Fibroblast of mammary gland (primary cell): ENCODE measurements at places on chromosomes 2 and 18.

GRCh38 chr2:169395821-169396374 is 33.6 kb upstream of the LRP2 start:
- no peak for DNase-seq

DNA sequence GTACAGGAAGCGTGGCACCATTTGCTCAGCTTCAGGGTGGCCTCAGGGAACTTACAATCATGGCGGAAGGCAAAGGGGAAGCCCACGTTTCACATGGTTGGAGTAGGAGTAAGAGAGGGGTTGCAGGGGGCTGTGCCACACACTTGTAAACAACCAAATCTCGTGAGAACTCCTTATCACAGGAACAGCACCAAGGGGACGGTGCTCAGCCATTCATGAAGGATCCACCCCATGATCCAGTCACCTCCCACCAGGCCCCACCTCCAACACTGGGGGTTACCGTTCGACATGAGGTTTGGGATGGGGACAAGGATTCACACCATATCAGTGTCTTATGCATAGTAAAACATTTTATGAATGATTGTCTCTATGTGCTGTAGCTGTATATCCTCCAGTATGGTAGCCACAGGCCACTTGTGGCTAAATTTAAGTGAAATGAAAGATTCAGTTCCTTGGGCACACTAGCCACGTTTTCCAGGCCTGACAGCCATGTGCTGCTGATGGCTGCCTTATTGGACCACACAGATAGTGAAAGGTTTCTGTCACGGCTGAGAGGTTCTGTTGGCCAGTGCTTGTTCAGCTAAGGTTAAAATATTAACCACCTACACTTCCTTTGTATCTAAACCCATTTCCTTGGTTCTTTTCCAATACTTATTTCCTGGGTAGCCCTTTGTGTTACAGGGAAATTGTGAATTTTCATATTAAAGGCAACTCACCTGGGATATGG is 77.3 kb downstream of the AGAP1 start:
- DNase-seq, result no peak

DNA sequence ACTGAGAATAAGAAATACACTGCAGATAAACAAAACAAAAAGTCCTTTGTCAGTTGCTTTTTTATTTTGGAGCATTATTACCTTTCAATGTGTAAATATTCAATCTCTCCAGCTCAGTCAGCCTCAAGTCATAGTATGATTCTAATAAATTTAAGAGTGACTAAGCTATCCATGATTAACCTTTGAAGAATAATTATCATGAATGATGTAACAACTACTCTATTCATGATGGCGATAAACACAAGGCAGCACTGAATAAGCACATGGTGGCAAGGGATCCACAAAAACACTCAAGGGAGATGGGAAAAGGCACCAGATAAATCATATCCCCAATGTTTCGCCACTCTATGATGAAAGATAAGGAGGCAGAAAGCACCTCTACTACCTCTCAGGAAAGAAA is 67.0 kb downstream of the MAP4K3 start:
- DNase-seq, result peak; percentile 41

GRCh38 chr2:18598848-18599484 is 9.6 kb upstream of the NT5C1B start:
- DNase-seq, result no peak

- no peak for DNase-seq
These were observed 87.3 kb downstream of the SH3RF3 start for GRCh38 chr2:109216332-109216731.

DNA sequence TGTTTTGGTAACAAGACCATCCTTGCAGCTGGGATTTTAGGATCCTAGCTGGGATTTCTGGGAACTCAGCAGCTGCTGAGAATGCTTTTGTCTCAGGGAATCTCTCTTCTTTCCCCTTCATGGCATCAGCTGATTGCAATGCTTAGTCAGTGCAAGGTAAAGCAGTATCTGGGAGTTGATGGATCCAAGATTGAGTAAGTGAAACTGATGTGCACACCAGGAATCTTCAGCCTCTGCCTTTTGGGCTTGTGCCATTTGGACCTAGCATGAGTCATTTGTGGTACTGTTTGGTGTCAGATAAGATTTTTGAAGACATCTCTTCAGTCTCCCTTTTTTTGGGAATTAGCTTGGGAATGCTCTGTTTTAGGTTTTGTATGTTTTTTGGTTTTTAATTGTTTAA is 363.3 kb upstream of the TFPI start:
- DNase-seq, result peak; percentile 50

DNA sequence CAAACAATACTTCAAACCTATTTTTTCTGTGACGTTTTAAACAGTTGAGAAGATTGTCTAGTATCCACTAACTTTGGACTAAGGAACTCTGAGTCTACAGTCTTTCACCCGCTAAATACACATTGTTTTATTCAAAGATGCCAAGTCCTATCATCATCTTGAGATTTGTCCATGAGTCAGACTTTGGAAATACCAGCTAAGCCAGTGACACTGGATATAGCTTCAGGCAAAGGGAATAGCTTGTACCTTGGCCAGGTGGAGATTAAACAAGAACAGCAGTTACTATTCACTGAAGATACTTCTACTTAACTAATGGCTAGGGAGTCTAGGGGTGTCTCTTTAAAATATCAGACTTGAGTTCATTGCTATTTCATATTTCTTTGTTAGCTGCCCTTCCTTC is 137.5 kb downstream of the COMMD1 start:
- DNase-seq, result peak; percentile 24
